ENCODE measurements at places on chromosomes 3 and 15.

DNA sequence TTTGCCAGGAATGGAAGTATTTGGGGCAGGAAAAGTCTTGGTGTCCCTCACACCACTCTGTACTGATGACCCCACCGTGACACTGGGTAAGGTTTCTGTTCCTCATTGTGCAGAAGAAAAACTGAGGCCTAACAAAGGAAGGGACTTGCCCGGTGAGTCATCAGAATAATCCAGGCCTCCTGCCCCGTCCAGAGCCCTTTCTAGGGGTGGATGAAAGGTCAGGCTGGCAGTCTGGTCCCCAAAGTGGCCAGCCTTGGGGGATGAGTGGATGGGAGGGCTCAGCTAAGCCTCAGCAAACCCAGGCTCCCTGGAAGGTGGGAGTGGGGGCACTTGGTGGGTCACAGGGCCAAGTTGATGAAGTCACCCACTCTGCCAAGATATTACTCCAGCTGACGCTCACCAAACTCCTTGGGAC lies 2.3 kb upstream of the DNAH1 start:
- DNase-seq = no peak

GRCh38 chr15:89034305-89034704 lies 54.0 kb upstream of the ABHD2 start:
- DNase-seq = no peak

DNA sequence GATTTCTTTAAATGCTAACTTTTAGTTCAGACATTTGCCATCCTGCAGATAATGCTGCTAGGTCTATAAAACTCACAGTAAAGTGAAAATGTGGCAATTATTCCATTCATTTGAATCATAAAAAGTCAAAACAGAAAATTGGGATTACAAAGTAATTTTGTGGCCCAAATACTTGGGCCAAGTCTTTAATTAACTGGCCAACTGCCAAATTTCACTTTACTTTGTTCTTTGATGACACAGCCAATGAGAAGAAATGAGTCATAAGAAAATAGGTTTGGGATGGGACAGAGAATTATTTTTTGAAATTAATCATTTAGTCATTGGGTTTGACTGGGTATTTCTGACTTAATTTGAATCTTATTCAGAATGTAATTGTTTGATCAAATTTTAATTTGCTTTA lies 89.8 kb upstream of the SLC2A2 start:
- no peak for DNase-seq

DNA sequence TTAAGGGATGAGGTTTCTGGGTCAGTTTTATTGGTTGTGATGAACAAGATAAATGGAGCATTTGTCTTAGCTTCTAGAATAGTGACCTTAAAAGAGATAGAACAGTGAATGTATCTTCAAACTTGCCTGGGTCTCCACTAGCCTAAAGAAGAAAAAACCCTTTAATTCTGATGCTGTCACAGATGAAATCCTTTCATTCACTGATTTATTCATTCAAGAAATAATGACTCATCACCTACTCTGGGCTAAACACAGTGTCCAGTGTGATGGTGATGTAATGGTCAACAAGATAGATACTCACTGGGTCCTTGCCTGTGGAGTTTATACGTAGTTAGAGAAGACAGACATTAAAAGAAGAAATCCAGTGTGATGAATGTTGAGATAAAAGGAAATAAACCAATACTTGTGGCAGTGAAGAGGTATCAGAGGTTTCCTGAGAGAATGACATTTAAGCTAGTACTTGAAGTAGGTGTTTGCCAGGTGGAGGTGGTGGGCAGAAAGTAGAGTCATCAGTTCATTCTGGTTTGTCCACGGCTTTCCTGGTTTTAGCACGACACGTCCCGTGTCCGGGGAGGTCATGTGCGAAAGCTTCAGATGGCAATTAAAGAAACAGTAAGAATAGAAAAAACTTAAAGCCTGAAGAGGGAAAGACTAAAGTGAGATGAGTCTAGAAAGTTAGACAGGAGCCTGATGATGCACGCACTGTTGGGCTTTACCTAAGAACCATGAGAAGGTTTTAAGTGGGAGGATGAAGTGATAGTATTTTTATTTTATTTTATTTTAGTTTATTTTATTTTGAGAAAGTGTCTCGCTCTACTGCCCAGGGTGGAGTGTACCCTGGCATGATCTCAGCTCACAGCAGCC lies 18.5 kb downstream of the PAK2 start:
- DNase-seq = no peak

GRCh38 chr3:69406163-69406562 lies 20.3 kb upstream of the FRMD4B start:
- DNase-seq = no peak
